ENCODE measurements at places on chromosomes 6 and 20.

DNA sequence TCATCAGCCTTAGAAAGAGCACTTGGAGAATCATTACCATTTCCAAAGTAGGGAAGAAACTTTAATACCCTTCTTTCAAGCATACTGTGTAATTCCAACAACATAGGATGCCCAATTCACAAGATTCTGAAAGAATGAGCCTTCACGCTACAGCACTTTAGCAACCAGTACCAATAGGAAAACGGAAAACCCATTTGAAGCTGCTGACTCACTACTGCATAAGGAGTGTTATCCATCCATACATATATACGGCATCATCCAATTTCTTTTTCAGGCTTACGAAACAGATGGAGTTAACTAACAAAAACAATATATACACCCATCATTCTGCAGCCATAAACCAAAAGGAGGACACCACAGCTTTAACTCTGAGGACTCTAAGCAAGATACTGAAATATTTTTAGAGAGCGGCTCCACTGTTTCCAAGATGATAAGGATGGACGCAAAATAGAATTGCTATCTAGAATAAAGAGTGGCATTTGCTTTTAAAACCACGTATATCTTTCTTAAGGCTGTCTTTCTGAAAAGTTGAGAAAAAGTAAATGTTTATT is 24.9 kb downstream of the FYN start:
- H3K4me1 ChIP-seq = peaks cover 59% of the 10 kb centered on the region
- no peaks in the 10 kb centered on the region for H3K27me3 ChIP-seq
- peaks cover 6% of the 10 kb centered on the region for H3K36me3 ChIP-seq
- no peak overlapping the region for H3K4me3 ChIP-seq
- DNase-seq = no peak

- no peak overlapping the region for H3K4me3 ChIP-seq
- H3K4me1 ChIP-seq = peaks cover 7% of the 10 kb centered on the region
- no peaks in the 10 kb centered on the region for H3K27me3 ChIP-seq
- H3K36me3 ChIP-seq = peaks cover 24% of the 10 kb centered on the region
These were observed 36.1 kb downstream of the NUS1 start for GRCh38 chr6:117711369-117711768.

- H3K4me1 ChIP-seq = peaks cover 16% of the 10 kb centered on the region
- no peaks in the 10 kb centered on the region for H3K27me3 ChIP-seq
- peak overlapping the region; percentile 96 for H3K27ac ChIP-seq
- peak overlapping the region; percentile 90 for H3K4me3 ChIP-seq
- peak; percentile 58 for DNase-seq
- peaks cover 18% of the 10 kb centered on the region for H3K36me3 ChIP-seq
These were observed 67.5 kb downstream of the KCNQ5 start for GRCh38 chr6:72689107-72689954.

DNA sequence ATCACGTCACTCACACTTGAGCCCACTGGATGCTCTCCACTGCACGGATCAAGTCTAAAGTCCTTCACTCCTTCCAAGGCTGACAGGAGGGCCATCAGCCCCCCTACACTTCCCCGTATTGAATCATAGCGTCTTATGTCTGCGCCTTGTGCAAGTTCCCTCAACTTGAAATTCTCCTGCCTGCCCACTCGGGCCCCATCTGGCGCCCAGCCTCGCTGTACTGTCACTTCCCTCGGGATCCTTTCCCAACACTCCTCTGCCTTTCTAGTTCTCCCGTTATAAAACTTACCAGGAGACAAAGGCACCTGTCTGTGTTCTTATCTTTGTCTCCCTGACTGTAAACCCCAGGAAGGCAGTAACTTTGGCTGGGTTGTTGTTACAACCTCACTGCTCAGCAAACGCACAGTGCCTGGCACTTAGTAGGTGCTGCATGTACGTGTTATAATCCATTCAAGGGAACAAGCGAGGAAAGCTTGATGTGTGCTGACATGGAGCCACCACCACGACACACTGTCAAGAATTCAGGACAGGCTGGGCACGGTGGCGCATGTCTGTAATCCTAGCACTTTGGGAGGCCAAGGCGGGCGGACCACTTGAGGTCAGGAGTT is 33.8 kb upstream of the ZFAND3 start:
- no peak overlapping the region for H3K4me3 ChIP-seq
- peaks cover 14% of the 10 kb centered on the region for H3K4me1 ChIP-seq
- H3K27me3 ChIP-seq = peaks cover 35% of the 10 kb centered on the region
- DNase-seq = no peak
- no peak overlapping the region for H3K27ac ChIP-seq

DNA sequence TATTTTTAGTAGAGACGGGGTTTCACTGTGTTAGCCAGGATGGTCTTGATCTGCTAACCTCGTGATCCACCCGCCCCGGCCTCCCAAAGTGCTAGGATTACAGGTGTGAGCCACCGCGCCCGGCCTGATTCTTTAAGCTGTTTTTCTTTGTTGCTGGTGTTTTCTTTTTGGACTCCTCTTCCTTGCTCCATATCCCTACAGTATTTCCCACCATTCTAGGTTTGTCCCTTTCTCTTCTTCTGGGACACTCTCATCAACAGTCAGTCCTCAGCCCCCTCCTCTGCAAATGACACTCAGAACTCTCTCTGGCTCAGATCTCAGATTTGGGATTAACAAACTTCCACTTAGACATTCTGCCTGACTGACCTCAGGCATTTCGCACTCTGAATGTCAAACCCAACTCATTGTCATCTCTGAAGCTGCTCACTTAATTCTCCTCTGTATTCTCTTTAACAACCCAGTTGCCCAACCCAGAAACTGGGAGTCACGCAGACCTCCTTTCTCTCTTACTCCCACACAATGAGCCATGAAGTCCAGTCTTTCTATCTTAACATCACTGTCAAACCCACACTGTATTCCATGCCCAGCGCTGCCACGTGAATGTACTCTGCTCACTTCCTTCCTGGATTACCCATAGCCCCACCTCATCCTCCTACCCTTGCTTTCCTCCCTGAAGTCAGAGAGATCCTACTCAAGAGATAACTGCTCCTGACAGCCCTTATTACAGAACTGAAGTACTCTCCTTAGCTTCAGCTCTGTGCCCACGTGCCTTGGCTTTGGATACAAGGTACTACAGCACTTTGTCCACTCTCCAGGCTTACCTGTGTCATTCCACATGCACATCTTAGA is 2.6 kb downstream of the MPIG6B start:
- H3K27me3 ChIP-seq = no peaks in the 10 kb centered on the region
- H3K27ac ChIP-seq = peak overlapping the region; percentile 0
